ENCODE measurements at places on chromosomes 6 and 20. TPM values are rescaled to one million over a fixed set of nuclear protein-coding genes. Genes with fewer than 3 reads are reported as not detected.

Gene KCNK5
- total RNA-seq: not detected

Gene PRSS35
- 0.16 TPM for total RNA-seq

Gene VWA7
- 0.38 TPM for total RNA-seq

Gene SIM1
- not detected for total RNA-seq

Gene SLC22A16
- total RNA-seq: not detected

Gene FOXF2
- not detected for total RNA-seq

Gene PRSS16
- not detected for total RNA-seq

Gene PLCG1
- total RNA-seq: 274 TPM

Data from bladder microvascular endothelial cell (primary cell).